ENCODE measurements at places on chromosomes 7 and 10. TPM values are rescaled to one million over a fixed set of nuclear protein-coding genes. Genes with fewer than 3 reads are reported as not detected.

DNA sequence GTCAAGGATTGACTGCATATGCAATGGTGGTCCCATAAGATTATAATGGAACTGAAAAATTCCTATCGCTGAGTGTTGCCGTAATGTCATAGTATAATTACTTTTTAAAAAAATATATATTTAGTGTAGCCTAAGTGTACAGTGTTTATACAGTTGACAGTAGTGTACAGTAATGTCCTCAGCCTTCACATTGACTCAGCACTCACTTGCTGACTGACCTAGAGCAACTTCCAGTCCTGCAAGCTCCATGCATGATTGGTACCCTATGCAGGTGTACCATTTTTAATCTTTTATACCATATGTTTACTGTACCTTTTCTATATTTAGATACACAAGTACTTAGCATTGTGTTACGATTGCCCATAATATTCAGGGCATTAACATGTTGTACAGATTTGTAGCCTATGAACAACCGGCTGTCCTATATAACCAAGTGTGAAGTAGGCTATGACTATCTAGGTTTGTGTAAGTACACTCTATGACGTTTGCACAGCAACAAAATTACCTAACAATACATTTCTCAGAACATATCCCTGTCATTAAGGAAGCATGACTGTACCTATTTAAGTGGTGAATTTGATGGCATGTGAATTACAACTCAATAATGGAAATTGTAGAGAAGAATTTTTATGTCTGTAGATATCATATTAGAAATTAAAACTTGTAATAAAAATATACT, 40.9 kb downstream of the CCNY start:
- no peak overlapping the region for H3K27ac ChIP-seq
- DNase-seq, result no peak
- peaks cover 8% of the 10 kb centered on the region for H3K4me1 ChIP-seq

GRCh38 chr7:129375141-129375938, 58.9 kb upstream of the STRIP2 start:
- peaks cover 4% of the 10 kb centered on the region for H3K4me1 ChIP-seq
- no peaks in the 10 kb centered on the region for H3K27me3 ChIP-seq
- DNase-seq, result peak; percentile 33
- peak overlapping the region; percentile 22 for H3K4me3 ChIP-seq
- H3K27ac ChIP-seq, result no peak overlapping the region

- no peak overlapping the region for H3K27ac ChIP-seq
- peaks cover 4% of the 10 kb centered on the region for H3K4me1 ChIP-seq
- DNase-seq, result no peak
- no peaks in the 10 kb centered on the region for H3K27me3 ChIP-seq
Observed at GRCh38 chr7:128024151-128024550, 7.1 kb downstream of the LRRC4 start.

DNA sequence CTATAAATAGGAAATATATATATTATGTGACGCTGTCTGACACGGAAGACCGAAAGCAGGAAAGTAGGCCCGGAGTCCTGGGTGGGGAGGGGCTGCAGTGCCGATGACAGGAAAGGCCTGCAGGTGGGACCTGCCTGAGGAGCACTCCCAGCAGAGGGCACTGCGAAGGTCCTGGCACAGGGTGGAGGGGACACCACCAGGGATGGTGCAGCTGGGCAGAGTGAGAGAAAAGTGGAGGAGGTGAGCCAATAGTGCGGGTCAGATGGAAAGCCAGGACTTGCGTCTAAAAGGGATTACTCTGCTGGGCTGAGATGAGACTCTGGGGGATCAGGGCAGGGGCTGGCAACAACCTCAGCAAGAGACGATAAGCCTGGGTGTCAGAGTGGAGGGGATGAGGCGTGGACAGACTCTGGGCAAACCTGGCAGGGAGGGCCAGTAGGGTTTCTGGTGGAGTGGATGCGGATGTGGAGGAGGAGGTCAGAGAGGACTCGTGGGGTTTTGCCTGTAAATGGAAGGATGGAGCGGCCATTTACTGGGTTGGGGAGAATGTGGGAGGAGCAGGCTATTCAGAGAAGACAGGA, 118.2 kb upstream of the ZNF746 start:
- peaks cover 94% of the 10 kb centered on the region for H3K36me3 ChIP-seq
- H3K27me3 ChIP-seq, result no peaks in the 10 kb centered on the region
- peak; percentile 48 for DNase-seq
- H3K4me1 ChIP-seq, result no peaks in the 10 kb centered on the region
- H3K4me3 ChIP-seq, result no peak overlapping the region

GRCh38 chr10:86666538-86666937, 1.8 kb upstream of the LDB3 start:
- H3K27me3 ChIP-seq, result no peaks in the 10 kb centered on the region
- no peak overlapping the region for H3K4me3 ChIP-seq
- DNase-seq, result no peak
- no peaks in the 10 kb centered on the region for H3K36me3 ChIP-seq

Gene FAM24B
- not detected for total RNA-seq

Gene NANOS1
- 4.5 TPM for total RNA-seq

Gene CACNB2
- total RNA-seq, result 2.6 TPM

All from H9 (cell line).